NCI-H187 treated with DMSO at 0.1 percent for 48 hours (cell line): ENCODE measurements at places on chromosomes 7 and 10.

DNA sequence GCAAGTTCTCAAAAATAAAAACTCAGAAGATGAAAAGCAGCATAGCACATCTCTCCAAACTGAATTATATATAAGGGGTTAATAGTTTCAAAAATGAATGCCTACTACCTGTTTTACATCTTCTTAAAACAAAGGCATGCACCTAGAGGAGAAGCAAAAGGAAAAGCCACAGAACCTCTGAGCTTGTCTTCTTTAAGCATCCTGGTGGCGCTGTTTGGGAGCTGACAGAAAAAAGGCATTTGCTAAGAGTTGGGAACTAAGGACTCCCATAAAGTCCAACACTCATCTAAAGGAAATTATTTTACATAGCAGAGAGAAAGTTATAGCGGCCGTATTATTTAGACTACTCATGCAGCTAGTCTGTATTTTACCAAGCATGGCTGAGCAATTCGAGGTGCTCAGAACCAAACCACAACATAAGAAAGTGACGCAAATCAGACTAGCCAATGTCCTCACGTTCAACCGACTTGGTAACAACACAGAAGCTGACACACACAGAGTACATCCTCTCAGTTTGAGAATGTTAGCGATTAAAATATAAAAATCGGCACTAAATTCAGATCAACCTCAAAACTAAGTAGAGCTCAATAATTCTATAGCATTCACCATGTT is 38.8 kb downstream of the PTN start:
- DNase-seq = no peak

DNA sequence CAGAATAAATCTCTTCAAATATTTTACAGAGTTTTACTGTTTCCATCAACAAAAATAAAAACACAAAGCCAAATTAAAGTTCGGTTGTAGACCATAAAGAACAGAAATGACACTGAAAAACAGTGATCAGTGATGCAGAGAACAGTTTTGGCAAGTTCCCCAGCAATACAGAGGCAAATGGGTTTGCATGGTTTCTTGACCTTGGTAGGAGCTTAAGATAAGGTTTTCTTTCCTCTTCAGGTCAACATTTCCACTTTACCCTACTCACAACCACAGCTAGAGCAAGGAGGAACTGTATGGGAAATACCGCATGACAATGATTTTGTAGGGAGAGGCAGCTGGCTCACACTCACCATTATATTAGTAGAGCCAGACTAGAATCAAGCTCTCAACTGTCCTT is 199.5 kb downstream of the SH2D4B start:
- no peak for DNase-seq

GRCh38 chr7:66961096-66961495 is 34.3 kb downstream of the SBDS start:
- DNase-seq = no peak

- DNase-seq = no peak
These were observed 185.8 kb downstream of the GRM8 start for GRCh38 chr7:127066974-127067373.

DNA sequence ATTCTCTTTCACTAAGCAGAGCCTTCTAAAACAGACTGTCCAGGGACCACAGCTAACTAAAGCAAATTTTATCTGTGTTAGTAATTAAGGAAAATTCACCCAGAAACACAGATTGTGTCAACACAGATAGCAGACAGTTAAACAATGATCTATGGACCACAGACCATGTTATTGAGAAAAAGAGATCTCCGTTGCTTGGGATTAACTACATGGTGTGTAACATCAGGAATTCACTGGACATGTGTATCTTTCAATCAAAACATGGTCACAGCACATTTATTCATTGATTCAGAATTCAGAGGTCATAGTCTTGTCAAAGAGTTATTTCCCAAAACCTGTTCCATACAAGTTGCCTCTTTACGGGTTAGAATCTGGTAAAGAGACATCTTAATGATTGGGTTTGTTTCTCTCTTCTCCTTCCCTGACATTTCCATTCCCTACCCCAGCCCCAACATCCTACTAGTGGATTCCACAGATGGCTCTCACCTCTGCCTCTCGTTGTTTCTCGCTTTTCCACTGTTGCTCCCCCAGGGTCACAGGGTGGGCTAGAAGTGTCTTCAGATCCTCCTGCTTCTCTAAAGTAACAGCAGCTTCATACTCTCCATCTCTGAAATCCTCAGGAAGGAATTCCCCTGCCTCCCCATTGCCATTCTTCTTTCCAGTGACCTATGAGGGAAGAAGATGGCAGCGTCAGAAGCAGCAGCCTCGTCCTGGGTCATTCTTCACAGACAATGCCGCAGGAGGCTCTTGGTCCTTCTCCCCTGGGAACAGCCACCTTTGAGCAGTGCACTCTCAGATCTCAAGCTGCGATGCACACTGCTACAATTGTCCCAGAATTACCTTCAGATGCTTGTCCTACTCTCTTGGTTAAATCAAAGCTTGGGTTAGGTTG is 958 bp downstream of the ANKRD1 start:
- DNase-seq = no peak

- DNase-seq = no peak
These were observed 36.7 kb upstream of the SFTPD start for GRCh38 chr10:79985481-79986072.

GRCh38 chr7:27244488-27245123 is 2.0 kb downstream of the EVX1 start:
- no peak for DNase-seq

- no peak for DNase-seq
These were observed at the start of gene BCL7B for GRCh38 chr7:73557397-73558257. BCL7B (minus strand) TSS chr7:73557690; CDS start chr7:73557578, 112 bp downstream.

DNA sequence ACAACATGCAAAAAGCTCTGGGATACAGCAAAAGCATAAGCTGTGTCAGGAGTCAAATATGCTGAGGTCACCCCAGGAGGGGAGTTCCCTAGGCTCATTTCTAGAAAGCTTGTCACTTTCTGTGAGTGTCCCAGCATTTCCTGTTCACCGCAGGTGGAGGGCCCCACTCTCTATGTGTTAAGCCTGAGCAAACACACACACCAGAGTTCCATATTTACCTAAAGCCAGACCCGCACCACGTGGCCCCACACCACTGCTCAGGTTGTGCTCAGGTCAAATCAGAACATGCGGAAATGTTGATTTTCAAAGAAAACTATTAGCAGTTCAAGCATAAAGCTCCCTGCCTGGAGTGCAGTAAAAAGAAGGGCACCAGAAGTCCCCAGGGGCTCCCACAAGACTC is 259.6 kb upstream of the PPP2R2D start:
- DNase-seq = peak; percentile 0

DNA sequence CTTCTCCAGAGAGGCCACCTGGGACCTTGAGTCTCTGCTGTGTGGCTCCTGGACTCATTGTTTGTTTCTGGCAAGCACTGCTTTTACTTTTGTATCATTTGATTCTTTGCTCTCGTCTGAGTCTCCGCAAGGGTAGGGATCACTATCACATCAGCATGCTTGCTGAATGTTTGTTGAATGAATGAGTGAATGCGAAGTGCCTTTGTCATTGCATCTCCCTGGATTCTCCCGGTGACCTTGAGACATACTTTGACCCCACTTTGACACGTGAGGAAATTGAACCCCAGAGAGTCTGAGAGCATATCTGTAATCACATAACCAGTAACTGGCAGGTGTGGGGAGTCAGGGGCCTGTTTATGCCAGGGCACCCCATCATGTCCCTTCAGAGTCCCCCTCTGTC is 92.8 kb downstream of the ZMIZ1 start:
- DNase-seq = no peak

DNA sequence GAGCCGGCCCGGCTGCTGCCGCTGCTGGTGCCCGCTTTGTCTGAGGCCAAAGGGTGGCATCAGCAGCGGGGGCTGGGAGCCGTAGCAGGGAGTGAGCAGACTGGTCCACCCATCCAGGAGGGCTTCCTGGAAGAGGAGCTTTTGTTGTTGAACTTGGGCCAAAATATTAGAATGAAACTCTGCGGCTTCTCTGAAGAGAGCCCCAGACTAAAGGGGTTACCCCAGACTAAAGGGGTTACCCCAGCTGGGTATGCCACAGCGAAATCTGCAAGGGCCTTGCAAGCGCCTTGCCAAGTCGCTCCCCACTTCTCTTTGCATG is 154.7 kb upstream of the ZMIZ1 start:
- DNase-seq = no peak

- no peak for DNase-seq
These were observed 254.6 kb downstream of the OTUD1 start for GRCh38 chr10:23693501-23693901.

DNA sequence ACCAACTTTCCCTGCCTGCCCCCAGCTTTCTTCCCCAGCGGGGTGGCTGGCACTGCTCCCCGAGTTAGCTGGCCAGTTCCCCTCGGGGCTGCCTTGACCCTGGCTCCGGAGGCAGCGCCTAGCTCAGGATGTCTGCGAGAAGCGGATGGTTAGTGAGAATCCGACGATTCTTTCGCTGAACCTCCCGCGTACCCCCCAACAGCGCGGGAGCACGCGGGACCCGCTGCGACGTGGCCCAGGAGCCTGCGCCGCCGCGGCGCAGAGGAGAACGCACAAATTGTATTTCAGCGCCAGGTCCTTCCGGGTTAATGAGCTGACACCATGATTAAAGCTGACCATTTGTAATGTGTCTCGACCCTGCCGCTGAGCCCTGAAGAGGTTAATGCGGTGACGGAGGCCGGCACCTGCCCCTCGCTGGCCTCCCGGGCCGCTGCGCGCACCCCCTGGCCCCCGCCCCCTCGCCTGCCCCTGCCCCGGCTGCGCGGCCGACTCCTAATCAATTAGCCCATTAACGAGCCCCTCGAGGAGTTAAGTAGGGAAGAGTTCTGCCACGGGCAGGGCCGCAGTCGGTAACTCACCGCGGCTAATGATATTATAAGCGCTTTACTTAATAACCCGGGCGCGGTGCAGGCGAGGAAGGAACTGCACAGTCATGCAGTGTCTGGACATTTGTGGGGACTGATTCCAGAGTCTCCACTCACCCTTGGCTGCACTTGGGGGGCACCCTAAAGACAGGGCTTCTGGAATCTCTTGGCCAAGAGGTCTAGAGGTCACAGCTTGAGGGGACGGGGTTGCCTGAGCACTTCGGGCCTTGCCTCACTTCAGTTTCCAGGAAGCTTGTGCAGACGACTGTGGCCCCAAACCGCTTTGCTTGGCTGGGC is 1.7 kb upstream of the HMX2 start:
- DNase-seq = no peak

DNA sequence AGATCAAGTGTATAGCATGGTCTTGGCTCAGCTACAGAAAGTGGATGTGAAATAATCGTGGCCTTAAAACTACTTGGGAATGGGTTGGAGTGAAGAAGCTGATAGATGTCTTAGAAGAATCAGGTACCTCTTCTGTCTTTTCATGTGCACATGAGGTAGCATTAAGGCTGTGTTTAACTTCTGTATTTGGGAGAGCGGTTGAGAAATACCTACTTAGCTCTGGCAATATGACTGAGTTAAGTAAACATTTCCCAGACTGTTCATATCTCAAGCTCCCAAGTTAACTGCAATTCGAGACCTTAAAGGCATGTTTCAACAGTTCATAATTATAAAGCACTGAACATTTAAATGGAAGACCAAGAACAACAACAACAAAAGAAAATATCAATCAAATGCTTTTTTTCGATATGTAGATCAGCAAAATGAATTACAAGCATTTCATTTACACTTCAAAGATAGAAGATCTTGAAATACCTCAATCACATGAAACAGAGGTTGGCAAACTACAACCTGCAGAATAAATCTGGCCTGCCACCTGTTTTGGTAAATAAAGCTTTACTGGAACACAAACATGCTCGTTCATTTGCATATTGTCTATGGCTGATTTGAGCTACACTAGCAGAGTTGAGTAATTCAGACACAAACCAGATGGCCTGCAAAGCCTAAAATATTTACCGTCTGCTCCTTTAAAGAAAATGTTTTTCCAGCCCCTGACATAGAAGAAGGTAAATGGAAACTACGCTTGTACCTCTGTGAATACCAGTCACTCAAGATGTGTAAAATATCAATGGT is 337.1 kb upstream of the GLI3 start:
- no peak for DNase-seq

- no peak for DNase-seq
These were observed 81.3 kb downstream of the GRID1 start for GRCh38 chr10:86285136-86285790.

GRCh38 chr7:114484226-114484625 is 69.6 kb downstream of the FOXP2 start:
- DNase-seq = no peak

DNA sequence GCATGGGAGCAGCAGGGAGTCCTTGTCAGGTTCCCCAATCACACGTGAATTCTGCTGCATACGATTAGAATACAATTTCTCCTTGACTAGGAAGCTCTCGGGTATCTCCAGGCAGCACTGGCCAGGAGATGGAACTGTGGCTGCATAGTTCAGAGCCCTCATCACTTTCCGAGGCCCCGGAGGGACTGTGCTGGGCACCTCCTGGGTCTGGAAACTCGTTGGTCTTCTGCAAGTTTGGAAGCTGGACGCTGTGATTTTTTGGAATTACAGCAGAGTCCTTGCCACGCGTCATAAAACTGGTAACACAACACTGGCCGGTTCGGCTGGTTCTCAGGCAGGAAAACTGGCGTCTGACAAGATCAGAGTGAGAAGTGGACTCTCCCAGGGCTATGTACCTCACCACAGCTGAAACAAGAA is 216.1 kb downstream of the CCDC3 start:
- no peak for DNase-seq

DNA sequence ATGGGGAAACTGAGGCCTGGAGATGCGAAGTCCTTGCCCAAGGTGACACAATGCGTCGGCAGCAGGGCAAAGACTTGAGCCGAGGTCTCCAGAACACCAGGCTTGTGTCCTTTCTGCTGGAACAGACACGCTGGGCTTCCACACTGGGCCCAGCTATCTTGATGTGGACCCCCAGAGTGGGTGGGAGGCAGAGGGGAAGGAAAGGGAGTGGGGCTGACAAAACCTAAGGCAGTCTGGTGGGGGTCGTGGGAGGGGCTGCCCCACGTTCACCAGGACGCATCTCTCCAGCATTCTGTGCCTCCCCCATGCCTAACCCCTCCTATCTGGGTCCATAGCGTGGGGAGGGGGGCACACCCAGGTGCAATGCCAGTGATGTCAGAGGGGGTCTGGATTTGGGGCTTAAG is 38.1 kb downstream of the PPIF start:
- no peak for DNase-seq

DNA sequence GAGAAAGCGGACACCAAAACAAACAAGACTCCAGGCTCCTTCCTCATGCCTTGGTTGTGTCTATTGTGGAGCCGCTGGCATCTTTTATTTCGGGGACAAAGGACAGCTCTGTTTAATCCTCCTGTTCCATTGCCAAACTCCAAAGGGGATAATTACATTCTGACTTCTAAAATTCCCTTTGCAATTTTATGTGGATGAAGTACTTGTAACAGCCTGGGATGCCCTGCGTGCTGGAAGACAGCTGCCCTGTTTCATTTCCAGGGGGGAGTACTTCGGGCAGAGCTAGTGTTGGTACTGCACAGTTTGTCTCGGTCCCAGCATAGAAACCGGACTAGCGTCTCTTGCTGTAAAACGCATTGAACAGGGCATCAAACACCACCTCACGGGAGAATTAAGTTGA is 90.9 kb downstream of the BAMBI start:
- no peak for DNase-seq

GRCh38 chr10:57627642-57628178 is 640.0 kb downstream of the IPMK start:
- DNase-seq = no peak

GRCh38 chr10:45076891-45077290 is 76.2 kb downstream of the ZNF22 start:
- DNase-seq = no peak

GRCh38 chr7:127612263-127612662 is 5.7 kb downstream of the PAX4 start:
- no peak for DNase-seq
